Suprapubic skin (tissue), 4 donors: ENCODE measurements at places on chromosomes 3 and 15. TPM values are rescaled to one million over a fixed set of nuclear protein-coding genes. Genes with fewer than 3 reads are reported as not detected.

DNA sequence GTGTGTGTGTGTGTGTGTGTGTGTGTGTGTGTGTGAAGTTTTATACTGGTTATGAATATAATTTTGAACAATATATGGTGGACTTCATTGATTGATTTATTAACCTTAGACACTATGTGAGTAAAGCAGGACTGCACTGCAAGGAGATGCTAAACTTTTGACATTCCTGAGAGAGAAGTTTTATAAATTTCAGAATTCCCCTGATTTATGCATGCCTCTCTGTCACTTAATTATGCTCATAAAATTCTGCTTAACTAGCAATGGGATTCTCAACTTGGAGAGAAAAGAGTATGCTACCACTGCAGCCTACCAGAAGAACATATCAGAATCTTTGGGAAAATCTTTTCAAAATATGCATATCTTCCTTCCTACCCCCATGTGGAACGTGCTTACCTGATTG, 144.6 kb downstream of the B3GALNT1 start:
- peaks cover 3% of the 10 kb centered on the region for H3K36me3 ChIP-seq
- no peak for DNase-seq
- H3K27ac ChIP-seq = no peak overlapping the region
- no peaks in the 10 kb centered on the region for H3K4me1 ChIP-seq
- H3K27me3 ChIP-seq = no peaks in the 10 kb centered on the region
- H3K4me3 ChIP-seq = no peak overlapping the region

DNA sequence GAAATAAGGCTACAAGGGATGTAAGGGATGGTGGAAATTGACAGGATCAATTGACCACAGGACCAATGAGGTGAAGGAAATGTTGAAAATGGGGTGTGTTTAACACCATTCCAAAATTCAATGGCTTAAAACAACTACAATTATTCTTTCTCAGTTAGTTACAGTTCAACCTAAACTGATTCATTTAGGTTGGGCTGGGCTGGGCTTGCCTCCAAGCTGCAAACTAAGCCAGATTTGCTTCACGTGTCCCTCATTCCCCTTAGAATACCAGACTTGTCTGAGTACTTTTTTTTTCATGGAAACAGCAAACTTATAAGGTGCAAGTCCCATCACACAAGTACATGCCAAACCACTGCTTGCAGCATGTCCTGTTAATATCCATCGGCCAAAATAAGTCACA, 280.1 kb downstream of the NEK10 start:
- no peaks in the 10 kb centered on the region for H3K36me3 ChIP-seq
- H3K4me3 ChIP-seq = no peak overlapping the region
- no peaks in the 10 kb centered on the region for H3K4me1 ChIP-seq
- H3K27ac ChIP-seq = no peak overlapping the region
- no peak for DNase-seq

- no peaks in the 10 kb centered on the region for H3K36me3 ChIP-seq
- H3K4me3 ChIP-seq = no peak overlapping the region
- H3K27me3 ChIP-seq = no peaks in the 10 kb centered on the region
- H3K4me1 ChIP-seq = peaks cover 10% of the 10 kb centered on the region
Observed at GRCh38 chr3:185527364-185527763, 25.0 kb downstream of the LIPH start.

GRCh38 chr3:184663756-184664155, 48.1 kb downstream of the MAGEF1 start:
- peaks cover 5% of the 10 kb centered on the region for H3K4me1 ChIP-seq
- H3K4me3 ChIP-seq = no peak overlapping the region
- H3K27me3 ChIP-seq = no peaks in the 10 kb centered on the region
- no peaks in the 10 kb centered on the region for H3K36me3 ChIP-seq

TMEM207 gene
- not detected for total RNA-seq

MESP2 gene
- total RNA-seq = not detected

EXD1 gene
- total RNA-seq = not detected

ENTPD3 gene
- total RNA-seq = 4.2 TPM
